ENCODE measurements at places on chromosomes 2 and 18. TPM values are rescaled to one million over a fixed set of nuclear protein-coding genes. Genes with fewer than 3 reads are reported as not detected.

Gene ASAP2
- polyA plus RNA-seq, result 55.9 TPM

Gene MYCN
- polyA plus RNA-seq, result 38.3 TPM

Gene CRYGB
- not detected for polyA plus RNA-seq

Gene HOXD12
- polyA plus RNA-seq, result 0.62 TPM

Measured in renal cortex interstitium (tissue), 15 donors.